Activated CD4-positive, alpha-beta T cell treated with anti-CD3 and anti-CD28 coated beads, Interleukin-2, Interleukin-4, amounts not matched to agents 100 ng/mL and 50 ng/mL, durations not matched to agents 16 hours and 8 hours (primary cell): ENCODE measurements at places on chromosomes 2 and 18.

GRCh38 chr2:13052547-13052946, 335.8 kb downstream of the TRIB2 start:
- no peak for DNase-seq

- DNase-seq: no peak
Measured at GRCh38 chr2:235658351-235659174, 164.7 kb downstream of the AGAP1 start.

GRCh38 chr2:94874277-94874997, 3.2 kb downstream of the TEKT4 start:
- DNase-seq: peak; percentile 70

GRCh38 chr18:50706651-50707050, 113.2 kb downstream of the MRO start:
- DNase-seq: no peak

GRCh38 chr2:18464913-18465312, 95.5 kb downstream of the RDH14 start:
- no peak for DNase-seq

- no peak for DNase-seq
Measured at GRCh38 chr2:179344280-179344964, 79.8 kb upstream of the SESTD1 start.

- DNase-seq: no peak
Measured at GRCh38 chr2:142426064-142426463, 295.2 kb upstream of the LRP1B start.

DNA sequence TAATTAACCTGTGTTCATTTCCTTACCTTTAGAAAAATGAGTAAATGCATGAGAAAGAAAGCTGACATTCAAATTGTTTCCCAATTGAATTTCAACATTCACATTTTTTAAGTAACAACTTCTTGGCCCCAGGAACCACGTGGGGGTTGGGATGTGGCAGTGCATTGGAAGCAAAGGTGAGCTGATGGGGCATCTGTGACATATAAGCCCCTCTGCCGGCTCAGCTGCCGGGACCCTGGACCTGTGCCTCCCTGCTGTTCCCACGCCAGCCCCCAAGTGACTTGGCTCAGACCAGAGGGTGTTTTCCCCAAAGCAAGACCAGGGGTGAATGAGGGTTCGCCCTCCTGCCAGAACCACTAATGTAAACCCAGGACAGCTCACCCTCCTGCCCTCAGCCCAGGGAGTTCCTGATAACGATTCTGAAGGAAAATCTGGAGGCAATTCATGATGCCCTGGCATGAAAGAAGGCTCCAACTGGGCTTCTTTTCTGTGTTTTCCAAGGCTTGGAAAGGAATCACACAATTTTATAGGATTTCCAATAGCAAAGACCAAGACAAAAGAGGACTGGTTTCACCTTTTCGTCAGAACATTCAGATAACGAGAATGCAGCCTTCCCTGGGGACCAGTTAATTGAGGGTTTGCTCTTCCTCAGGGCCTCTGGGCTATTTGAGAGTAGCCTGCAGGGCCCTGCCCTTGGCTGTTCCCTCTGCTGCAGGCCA, 193.2 kb upstream of the TWIST2 start:
- no peak for DNase-seq

GRCh38 chr2:44097322-44097907, 71.3 kb upstream of the PPM1B start:
- no peak for DNase-seq

DNA sequence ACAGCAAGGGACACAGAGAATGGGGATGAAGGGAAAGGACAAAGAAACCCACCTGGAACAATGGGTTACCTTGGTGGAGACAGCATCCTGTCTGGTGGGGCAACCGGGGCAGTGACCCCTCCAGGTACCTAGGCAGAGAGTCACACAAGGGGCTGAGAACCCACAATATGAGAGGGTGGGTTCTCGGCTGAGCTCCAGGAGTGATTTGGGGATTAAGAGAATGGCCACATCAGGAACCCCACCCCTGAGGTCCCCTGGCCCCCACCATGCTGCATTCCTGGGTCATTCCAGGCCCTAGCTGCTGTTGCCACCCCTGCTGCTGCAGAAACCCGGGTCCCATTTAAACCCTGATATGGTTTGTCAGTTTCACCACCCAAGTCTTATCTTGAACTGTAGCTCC, 172.3 kb downstream of the RTP5 start:
- DNase-seq: no peak

- DNase-seq: no peak
Measured at GRCh38 chr2:226080334-226080733, 680.8 kb downstream of the NYAP2 start.

GRCh38 chr2:44040365-44040764, 44.6 kb upstream of the LRPPRC start:
- no peak for DNase-seq

GRCh38 chr2:1591978-1592907, 152.1 kb downstream of the PXDN start:
- DNase-seq: no peak

DNA sequence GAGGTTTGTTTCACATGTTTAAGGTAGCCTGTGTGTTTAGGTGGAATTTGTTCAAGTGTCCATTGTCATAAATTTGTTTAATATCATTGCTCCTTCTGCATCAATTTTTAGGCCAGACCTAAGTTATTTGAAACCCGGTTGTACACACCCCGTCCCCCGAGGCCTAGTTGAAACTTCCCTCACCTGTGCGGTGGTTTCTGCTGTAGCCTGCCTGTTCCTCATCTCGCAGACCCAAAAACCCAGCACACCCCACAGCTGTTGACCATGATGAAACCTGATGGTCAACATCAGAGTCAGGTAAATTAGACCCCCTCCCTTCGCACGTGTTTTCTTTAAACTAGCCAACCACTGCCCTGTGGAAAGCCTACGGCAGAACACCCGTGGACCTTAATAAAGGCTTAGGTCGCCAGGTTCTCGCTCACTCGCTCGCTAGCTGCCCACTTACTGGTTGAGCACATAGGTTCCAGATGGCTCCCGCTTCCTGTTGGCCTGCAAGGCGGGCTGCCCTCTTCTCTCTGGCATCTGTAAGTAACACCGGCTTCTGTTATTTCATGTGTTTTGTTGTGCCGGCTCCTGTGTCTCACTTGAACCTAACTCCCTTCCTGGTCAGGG, 64.4 kb downstream of the EML6 start:
- no peak for DNase-seq

DNA sequence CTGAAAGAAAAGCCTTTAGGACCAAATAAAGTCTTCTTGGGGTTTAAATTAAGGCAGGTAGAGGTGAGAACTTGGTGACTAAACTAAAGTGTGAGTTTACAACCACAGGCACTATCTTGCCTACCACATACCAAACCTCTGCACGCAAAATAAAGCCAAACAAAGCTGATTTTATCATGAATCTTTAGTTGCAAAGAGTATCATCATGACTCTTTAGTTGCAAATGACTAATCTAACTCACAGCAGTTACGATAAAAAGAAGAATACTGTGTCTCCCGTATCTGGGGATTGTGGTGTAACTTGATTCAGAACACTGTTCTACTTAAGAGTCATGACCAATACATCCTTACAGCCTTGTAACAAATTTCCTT, 11.2 kb downstream of the CFAP210 start:
- peak; percentile 91 for DNase-seq

GRCh38 chr2:239882331-239882732, 142.8 kb downstream of the NDUFA10 start:
- DNase-seq: peak; percentile 32

- no peak for DNase-seq
Measured at GRCh38 chr2:150153646-150154307, 333.7 kb downstream of the RND3 start.

DNA sequence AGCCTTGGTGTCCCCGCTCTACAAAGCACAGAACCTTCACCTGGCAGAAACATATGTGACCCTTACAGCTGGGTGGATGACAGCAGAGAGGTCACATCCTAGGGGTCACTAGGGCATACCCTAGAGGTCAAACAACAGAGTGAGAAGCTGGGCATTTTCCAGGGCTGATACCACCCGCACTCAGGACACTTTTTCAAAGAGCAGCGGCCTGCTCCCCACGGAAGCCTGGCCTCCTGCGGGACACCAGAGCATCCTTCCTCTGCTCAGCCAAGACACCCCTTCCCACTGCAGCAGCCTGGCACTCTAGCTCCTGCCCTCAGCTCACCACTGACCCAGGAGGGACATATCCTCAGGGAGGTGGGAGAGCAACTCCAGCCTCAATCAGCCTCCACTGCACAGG, 86.0 kb downstream of the GALNT14 start:
- DNase-seq: no peak

DNA sequence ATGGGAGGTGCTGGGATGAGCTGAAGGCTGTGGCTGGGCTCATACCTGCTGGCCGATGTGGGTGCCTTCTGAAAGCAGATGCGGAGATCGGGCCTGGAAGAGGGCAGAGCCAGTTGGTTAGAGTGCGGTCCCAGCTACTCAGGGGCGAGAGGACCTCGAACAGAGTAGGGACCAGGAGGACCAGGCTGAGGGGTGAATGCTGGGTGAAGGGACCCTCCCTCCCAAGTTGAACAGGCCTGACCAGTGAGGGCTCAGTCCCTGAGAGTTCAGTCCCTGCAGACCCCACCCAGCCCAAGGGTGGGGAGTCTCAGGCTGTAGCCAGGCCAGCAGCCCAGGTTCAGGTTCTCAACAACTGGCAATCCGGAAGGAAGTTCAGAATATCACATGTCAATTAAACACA, 232.8 kb upstream of the HS6ST1 start:
- DNase-seq: no peak

GRCh38 chr2:122238006-122238559, 482.6 kb downstream of the TSN start:
- no peak for DNase-seq

- DNase-seq: peak; percentile 16
Measured at GRCh38 chr2:85648619-85649018, 19.4 kb downstream of the SFTPB start.

GRCh38 chr2:210762604-210763588, 206.5 kb downstream of the CPS1 start:
- no peak for DNase-seq

DNA sequence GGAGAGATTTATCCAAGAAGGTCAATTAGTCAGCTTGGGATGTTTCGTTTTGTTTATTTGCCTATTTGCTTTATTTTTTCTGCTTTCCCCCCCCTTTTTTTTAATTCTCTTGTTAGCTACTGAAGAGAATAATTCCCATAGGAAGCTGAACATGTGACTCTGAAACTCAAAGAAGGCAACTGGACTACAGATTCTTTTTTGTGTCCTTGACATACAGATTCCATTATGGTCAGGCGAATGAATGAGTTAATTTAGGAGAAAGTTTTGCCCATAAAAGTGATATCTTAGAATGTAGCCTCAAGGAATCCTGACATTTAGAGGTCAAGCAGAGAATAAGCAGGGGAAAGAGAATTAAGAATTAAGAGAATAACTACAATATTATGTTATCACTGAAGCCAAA, 514.2 kb upstream of the LINC00305 start:
- DNase-seq: no peak

GRCh38 chr2:201396595-201396994, 39.5 kb upstream of the FLACC1 start:
- DNase-seq: no peak

- DNase-seq: peak; percentile 41
Measured at GRCh38 chr18:48412339-48412929, 3.3 kb upstream of the ZBTB7C start.

DNA sequence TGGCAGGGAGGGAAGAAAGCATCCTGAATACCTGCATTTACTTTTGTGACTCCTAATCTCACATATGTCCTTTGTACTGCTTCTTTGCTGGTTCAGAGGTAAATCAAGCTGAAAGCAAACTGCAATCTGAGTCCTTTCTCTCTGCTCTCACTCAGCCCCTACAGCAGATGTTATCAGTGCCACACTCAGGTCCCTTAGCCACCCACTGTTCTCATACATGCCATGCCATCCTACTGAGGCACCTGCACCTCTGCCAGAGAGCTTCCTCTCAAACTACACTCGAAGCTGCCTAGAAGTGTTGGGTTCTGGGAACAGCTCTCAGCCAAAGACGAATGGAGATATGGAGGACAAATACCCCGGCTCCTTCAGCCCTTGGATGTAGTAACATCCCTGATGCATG, 244.5 kb downstream of the TXNL1 start:
- DNase-seq: no peak

DNA sequence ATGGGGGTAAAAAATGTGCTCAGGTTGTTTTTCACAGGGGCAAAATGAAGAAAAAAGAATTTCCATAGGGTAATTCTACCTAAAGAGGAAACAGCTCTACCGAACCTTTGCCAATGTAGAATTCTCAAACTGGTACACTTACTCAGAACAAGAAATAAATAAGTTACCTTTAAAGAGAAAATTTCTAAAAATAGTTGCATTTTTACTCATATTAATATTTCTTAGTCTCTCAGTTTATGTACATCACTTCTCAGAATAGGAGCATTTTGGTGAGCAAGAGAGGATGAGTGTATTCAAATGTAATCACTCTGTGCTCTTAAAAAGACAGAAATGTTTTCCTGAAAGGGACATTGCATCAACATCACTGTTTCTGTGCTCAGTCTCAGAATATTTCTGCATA, 574.7 kb upstream of the SLC8A1 start:
- no peak for DNase-seq

GRCh38 chr2:32516567-32516966, 111.3 kb upstream of the TTC27 start:
- no peak for DNase-seq
